ENCODE measurements at places on chromosomes 2 and 18. TPM values are rescaled to one million over a fixed set of nuclear protein-coding genes. Genes with fewer than 3 reads are reported as not detected.

Gene PRADC1
- 52.7 TPM for total RNA-seq

Gene ICOS
- total RNA-seq: not detected

Gene ITGA4
- 78.1 TPM for total RNA-seq

Gene CFC1
- total RNA-seq: not detected

Gene C2orf72
- 0.48 TPM for total RNA-seq

Gene NPAS2
- 64.1 TPM for total RNA-seq

Gene COL3A1
- total RNA-seq: 33.6 TPM

Gene IL18RAP
- total RNA-seq: not detected

Gene COL5A2
- total RNA-seq: 175 TPM

Gene ELOA2
- not detected for total RNA-seq

Gene ALLC
- total RNA-seq: not detected

Gene VIT
- 2.9 TPM for total RNA-seq

Gene STARD6
- total RNA-seq: 0.88 TPM

Gene RESP18
- total RNA-seq: not detected

Gene LOXL3
- total RNA-seq: 93.6 TPM

Gene TCF23
- not detected for total RNA-seq

Gene LPIN1
- total RNA-seq: 25.0 TPM

Gene CTLA4
- not detected for total RNA-seq

Gene MAP2
- 4.9 TPM for total RNA-seq

Gene STK16
- 28.5 TPM for total RNA-seq

Gene TEX44
- total RNA-seq: not detected

Gene SFXN5
- 8.7 TPM for total RNA-seq

Gene MCM6
- 26.9 TPM for total RNA-seq

Gene ANKRD53
- total RNA-seq: not detected

Gene INPP5D
- 0.24 TPM for total RNA-seq

Gene RIT2
- total RNA-seq: not detected
